ENCODE measurements at places on chromosomes 12 and 14.

DNA sequence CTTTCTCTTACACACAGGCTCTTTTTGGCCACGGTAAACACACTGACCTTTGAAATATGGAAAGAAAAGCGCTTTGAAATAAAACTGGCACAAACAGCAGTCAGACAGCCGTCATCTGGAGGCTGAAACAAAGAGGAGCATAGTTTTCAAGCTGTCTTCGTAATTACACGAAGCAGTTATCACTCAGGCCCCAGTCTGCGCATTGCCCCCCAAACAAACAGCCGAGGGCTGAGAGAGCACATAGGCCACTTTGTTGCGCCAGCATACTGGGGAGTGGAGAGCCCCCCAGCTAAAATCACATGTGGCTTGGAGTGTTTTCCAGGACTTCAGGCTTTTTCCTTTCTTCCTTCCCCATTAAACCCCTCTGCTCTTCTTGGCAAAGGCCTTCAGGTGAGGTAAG, 142.9 kb upstream of the BTG1 start:
- no peak for DNase-seq

DNA sequence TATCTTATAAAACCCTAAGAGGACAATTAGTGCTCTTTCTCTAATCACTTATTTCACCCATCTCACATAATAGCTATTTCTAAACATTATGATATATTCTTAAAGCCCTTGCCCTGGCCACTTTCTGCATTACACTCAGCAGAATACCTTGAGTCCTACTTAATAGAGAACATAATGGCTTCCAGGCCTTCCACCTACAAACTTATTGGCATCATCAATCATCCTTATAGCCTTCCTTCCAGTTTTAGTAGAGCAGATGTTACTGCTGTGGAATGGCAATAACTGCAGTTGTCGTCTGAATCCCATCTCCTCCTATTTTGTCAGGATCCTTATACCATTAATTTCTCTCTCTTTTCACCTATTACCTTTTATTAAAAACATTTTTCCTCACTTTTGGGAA, 1127.4 kb downstream of the LRFN5 start:
- no peak for DNase-seq

DNA sequence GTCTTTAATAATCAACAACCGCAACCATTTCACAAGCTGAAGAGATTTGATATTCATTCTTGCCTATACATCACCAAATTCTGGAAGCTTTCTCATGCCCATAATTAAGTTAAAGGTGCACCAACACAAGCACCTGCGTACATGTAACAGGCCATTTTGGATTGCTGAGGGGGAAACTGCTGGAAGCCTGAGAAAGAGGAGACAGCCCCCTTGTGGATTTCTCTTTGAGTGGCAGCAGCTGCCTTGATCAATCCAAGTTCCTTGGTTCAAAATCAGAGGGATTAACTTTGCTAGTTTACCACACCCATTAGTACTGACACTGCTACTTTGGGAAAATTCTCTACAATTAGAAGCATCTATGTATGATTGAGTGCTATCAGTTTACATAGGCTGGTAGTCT, 321.1 kb downstream of the NOVA1 start:
- no peak for DNase-seq

DNA sequence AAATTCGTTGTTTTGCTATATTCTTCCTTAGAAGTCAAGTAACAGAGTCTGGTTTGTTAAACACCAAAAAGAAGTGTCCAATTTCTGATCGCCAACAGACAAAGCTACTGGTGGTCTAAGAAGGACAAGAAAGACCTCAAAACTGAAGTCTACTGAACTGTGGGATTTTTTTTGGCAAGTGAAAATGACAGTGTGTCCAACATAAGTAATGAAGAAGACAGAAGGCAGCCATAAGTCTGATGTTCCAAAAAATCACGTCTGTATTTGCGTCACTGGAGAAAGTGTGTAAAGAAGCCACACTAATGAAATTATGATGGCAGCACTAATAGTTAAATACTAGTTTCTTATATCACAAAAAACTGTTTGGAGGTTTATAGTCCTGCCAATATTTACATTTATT, 32.6 kb downstream of the WASHC3 start:
- no peak for DNase-seq

DNA sequence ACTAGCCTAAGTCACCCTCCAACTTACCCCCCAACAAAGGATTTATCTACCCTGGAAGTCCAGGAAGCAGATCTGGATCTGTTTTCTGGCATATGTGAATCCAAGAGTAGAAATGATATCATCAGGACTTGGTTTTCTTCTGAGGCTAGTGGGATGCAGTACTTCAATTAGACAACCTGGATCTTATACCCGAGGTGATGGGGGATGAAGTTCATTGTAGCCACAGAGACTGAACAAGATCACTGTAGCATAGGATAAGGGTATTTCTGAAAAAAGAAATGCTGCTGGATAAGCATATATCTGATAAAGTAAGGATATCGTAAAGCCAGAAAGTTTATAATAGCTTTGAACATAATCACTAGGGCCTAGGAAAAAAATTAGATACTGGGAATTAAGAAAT, 174.4 kb downstream of the FOXA1 start:
- no peak for DNase-seq

DNA sequence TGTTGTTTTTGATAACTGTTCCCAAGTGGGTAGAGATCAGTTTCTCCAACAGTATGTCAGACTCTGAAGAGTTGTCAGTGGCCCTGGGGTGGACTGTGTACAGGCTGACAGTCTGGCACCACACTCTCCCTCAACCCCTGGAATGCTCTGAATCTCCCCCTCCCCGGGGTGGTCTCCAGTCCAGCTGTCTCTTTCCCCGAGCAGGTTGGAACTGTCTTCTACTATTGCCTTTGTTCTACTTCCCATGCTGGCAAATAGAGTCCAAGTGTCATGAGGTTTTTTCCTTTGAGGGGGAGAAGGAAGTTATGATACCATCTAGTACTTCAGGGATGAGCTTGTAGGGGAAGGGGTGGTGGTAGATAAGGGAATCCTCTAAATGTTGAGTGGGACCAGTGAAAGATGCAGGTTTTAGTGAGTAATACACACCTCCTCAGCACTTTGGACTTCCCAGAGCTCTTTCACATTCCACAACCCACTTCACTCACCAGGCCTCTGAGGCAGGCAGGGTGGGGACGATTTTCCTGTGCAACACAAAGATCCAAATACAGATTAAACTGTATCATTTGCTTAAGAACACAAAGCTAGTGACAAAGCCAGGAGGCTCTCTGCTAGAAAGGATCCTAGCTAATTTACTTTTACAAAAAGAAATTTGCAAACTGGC, 170.7 kb upstream of the GZMB start:
- DNase-seq: no peak

GRCh38 chr14:54716862-54717261, 149.9 kb downstream of the SAMD4A start:
- no peak for DNase-seq

GRCh38 chr12:101186291-101186690, 23.7 kb downstream of the SLC5A8 start:
- DNase-seq: no peak

DNA sequence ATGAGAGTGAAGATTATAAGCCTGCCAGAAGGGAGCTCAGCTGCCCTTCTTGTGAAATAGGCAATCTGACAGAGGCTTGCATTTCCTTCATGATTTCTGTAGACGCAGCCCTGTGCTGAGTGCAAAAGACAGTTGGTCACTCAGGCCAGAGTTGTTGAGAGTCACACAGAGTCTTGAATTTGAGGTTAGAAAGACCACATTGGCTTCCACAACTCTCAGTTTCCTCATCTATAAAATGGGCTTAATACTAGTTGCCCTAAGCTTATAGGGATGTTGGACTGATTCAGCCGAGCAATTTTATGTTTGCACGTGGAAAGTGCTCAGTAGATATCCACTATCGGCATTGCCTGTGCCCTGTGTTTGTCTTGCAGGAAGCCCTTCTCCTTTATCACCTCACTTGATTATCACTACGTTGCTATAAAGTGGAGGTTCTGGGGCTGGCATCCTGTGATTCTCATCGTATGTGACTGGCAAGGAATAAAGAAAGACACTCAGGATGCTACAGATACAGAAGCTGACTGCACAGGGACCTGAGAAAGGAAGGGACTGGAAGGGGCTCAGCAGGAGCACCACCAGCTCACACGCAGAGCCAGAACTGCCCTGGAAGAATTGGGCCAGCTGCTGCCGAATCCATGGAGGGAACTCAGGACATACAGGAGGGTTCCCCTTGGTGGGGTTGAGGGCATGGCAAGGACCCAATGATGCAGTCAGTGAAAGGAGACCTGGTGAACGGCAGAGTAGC, 19.8 kb upstream of the SERPINA4 start:
- no peak for DNase-seq

- DNase-seq: no peak
These were observed 168.4 kb upstream of the EGLN3 start for GRCh38 chr14:34119107-34119858.

GRCh38 chr12:105231396-105231795, 4.6 kb downstream of the APPL2 start:
- no peak for DNase-seq

- no peak for DNase-seq
These were observed 26.7 kb downstream of the C12orf75 start for GRCh38 chr12:105357162-105357691.

DNA sequence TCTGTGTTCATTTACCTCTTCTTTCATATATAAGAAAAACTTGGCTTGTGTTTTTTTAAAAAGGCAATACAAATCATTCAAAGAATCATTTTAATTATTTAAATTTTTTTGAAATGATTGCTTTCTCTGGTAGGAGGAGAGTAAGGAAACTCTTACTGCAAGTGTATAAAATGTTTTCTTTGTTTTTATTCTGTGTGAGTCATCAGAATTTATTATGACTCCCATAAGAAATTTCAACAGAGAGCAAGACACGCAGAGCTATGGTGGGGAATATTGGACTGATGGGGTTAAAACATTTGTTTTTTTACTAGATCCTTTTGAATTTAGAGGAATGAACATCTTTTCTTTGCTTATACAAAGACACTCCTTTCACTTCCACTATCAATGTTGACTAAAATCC, 119.1 kb upstream of the ATXN7L3B start:
- no peak for DNase-seq

GRCh38 chr12:81668475-81668874, 90.7 kb downstream of the PPFIA2 start:
- DNase-seq: no peak

- no peak for DNase-seq
These were observed 14.6 kb downstream of the SLC38A4 start for GRCh38 chr12:46811185-46811584.
